ENCODE measurements at places on chromosomes 3 and 15.

GRCh38 chr3:133829310-133829707 is 23.7 kb downstream of the SRPRB start:
- DNase-seq: peak; percentile 16

DNA sequence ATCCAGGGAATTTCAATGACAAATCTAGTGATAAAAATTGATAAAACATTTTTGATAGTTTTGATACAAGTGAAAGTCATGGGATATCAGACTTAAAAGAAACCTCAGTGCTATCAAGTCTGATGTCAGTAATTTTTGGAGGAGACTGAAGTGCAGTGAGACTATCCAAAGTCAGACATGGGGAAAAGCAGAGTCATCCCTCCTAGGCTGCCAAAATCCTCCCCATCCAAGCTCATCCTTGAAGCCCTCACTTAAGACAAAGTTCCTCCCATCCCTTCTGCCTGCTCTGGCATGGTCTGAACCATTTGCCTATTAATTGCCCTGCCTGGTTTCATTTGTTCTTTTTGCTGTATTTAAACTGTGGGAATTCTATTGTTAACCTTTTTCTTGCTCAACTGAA is 456.9 kb upstream of the UBE2E2 start:
- no peak for DNase-seq

DNA sequence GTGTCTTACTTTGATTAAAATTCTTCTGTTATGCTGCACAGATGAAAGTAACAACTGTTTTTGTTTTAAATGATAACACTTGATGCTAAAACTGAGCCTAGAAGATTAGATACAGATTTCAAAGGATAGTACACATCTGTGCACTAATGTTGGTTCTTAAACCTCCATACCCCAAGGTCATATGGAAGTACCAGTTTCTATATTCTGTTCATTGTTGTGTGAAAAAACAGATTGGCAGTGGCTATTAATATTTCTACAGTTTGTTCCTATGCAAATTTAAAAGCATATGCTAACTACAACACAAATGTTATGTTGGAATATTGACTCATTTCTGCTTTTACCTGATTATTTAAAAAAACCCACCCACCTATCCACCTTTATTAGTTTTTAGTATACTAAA is 32.0 kb upstream of the GBE1 start:
- DNase-seq: no peak

DNA sequence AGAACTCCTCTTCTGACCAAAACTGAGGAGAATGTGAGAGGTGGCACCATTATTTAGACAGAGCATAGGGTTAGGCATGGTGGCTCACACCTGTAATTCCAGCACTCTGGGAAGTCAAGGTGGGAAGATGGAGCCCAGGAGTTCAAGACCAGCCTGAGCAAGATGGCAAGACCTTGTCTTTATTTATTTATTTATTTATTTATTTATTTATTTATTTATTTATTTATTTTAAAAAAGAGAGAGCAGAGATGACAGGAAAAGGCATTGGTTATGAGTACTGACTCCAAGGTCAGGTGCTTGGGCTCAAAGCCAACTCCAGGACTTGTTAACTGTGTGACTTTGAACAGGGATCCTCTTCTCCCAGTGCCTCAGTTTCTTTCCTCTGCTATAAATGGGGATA is 217.7 kb downstream of the MEX3B start:
- no peak for DNase-seq

- no peak for DNase-seq
Measured at GRCh38 chr3:54211097-54211496, 88.7 kb downstream of the CACNA2D3 start.

- no peak for DNase-seq
Measured at GRCh38 chr3:150757768-150758167, 5.2 kb downstream of the SIAH2 start.

- DNase-seq: peak; percentile 96
Measured at GRCh38 chr3:61561374-61562041, at the start of gene PTPRG. TSS of gene PTPRG (plus strand) at chr3:61561571. CDS start at chr3:61562288, 717 bp downstream.

DNA sequence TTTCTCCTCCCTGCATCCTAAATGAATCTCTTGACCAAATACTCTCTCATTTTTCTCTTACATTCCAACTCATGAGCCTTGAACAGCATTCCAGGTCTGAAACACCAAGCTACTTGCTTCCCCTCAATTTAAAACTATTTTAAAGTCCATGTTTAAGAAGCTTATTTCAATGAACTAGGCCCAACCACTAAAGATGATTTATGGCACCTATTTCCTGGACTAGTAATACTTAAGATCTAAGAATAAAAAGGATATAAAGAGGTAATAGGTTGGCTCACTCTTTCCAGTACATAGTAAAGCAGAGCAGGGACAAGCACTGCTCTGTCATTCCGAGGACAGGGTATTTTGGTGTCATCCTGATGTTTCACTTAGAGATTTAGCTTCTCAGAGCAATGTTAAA is 219.3 kb upstream of the TMCO5A start:
- no peak for DNase-seq

DNA sequence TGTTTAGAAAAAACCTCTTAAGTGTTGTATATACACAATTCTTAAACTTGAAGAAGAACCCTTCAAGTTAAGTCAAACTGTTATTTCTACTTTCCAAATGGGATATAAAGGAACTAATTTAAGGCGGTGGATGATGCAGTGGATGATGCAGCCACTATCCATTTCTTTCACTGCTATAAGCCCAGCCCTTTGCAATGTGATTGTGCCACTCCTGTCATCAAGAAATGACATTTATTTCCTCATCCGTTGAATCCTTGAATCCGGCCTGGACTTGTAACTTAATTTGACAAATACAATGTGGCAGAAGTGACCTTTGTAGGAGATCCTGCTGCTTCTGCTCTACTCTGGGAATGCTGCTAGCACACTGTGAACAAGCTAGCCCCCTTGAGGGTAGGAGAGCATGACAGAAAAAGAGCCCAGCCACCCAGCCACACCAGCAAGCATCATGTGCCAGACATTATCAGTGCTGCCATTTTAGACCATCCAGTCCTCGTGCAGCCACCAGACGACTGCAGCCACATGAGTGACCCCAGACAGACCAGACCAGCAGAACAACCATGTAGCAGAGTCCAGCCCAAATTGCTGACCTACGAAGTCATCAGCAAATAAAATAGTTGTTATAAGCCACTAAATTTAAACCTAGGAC is 47.4 kb downstream of the UACA start:
- DNase-seq: no peak

DNA sequence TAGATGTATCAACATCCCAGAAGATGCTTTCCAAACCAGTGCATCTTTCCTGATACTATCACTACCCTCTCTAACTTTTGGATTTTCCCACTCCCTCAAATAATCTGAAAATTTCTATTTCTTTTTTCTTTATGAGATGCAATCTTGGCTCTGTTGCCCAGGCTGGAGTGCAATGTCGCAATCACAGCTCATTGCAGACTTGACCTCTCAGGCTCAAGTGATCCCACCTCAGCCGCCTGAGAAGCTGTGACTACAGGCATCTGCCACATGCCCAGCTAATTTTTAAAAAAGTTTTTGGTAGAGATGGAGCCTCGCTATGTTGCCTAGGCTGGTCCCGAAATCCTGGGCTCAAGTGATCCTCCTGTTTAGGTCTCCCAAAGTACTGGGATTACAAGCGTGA is 239.7 kb downstream of the SUCLG2 start:
- no peak for DNase-seq

GRCh38 chr3:152043620-152044019 is 170.2 kb downstream of the SUCNR1 start:
- DNase-seq: no peak

DNA sequence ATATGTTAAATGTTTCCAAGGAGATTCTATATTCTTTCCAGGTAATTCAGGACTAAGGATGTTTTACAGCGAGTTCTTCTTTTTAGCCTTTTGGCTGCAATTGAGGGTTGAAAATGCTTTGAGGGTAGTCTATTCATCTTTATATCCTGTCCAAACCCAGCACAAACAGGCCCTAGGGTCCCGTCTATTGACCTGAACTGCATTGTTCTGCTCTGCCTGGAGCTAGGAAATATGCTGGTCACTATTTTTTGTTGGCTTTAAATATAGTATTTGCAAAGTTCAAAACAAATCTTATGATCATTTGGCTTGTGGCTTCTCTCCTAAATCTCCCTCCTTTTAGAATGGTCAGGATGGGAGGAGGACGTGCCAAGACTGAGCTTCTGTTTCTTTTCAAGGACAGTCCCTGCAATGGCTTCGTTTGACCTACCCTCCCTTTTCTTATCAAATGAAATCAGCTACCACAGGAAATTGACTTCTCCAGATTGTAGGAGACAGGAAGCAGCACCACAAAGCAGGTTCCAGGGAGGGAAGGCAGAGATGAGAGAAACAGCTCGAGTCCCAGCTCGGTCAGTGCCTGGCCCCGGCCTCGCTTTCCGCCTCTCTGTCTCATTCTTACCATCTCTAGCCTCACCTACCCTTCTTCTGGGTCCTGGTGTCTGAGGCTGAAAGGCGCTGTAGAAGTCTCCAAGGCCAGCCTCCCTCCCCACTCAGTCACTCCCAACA is 27.6 kb upstream of the NRROS start:
- no peak for DNase-seq

DNA sequence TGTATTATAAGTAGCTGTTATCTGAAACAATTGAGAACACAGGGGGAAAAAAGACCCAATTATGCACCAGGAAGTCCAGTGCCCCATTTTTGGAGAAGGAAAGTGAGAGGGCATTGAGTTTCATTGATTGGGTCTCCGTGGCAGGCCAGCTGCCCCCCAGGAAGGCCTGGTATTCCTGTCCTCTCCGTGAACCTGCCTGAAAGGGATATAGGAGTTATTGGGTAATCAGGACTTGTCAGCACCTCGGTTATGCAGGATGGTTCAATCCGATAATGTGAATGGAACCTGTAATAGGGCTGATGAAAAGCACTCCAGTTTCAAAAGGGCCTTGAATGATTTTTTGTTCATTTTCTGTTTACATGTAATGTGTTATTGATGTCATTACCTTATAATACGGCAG is 122.0 kb upstream of the RARB start:
- no peak for DNase-seq

GRCh38 chr15:94778840-94779239 is 547.5 kb downstream of the MCTP2 start:
- no peak for DNase-seq

GRCh38 chr15:41934843-41935242 is 37.5 kb downstream of the EHD4 start:
- DNase-seq: peak; percentile 36

GRCh38 chr3:114418724-114419543 is 125.1 kb downstream of the TIGIT start:
- DNase-seq: no peak

GRCh38 chr3:56980798-56981390 is 79.6 kb upstream of the SPATA12 start:
- DNase-seq: no peak
